ENCODE measurements at places on chromosomes 13 and 19.

- no peak for DNase-seq
Measured at GRCh38 chr19:56748378-56748777, 76.8 kb upstream of the ZNF835 start.

GRCh38 chr19:7575434-7576040, 20.1 kb upstream of the CAMSAP3 start:
- no peak for DNase-seq

DNA sequence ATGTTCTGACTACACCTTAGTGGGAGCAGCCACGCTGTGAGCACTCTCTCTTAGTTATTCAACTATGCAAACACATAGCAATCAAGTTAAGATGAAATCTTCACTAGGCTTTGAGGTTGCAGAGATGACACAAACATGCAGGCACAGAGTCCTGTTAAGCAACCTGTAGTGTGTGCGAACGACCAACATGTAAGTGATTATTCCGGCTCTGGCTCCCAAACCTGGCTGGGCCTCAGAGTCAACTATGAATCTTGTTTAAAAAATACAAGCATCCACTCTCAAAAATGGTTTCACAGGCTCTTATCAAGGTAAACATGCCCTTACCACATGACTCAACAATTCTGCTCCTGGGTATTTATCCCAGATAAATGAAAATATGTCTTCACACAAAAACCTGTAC, 91.4 kb downstream of the IRS2 start:
- DNase-seq = no peak

DNA sequence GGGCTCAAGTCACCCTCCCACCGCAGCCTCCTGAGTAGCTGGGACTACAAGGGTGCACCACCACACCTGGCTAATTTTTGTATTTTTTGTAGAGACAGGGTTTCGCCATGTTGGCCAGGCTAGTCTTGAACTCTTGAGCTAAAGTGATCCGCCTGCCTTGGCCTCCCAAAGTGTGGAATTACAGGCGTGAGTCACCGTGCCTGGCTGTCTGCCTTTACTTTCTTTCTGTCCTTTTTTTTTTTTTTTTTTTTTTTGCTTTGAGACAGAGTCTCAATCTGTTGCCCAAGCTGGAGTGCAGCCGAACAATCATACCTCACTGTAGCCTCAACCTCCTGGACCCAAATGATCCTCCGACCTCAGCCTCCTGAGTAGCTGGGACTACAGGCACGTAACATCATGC, 25.0 kb upstream of the OR1M1 start:
- DNase-seq = no peak

GRCh38 chr19:18901491-18901890, 5.5 kb upstream of the CERS1 start:
- DNase-seq = no peak

DNA sequence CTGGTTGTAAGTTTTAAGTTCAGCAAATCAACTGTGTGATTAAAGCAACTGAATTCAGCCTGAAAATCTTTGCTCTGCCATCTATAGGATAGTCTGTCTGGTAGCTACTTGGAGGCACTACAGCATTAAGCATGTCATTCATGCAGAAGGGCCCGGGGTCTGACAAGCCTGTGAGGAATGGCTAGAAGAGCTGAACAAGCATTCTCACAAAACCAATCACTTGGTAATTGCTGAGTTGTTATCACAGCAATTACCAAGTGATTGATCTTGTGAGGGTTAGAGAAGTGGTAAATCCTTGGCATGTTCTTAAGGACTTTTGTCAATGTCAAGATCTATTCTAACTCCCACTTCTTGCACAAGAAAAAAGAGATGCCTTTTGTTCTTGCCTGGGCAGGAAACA, 356.1 kb downstream of the FGF14 start:
- DNase-seq = no peak

GRCh38 chr13:112725346-112726015, 35.6 kb downstream of the ATP11A start:
- DNase-seq = no peak

- no peak for DNase-seq
Measured at GRCh38 chr13:91136806-91137205, 210.7 kb upstream of the MIR17HG start.

- no peak for DNase-seq
Measured at GRCh38 chr19:47697863-47698609, 15.2 kb upstream of the EHD2 start.

DNA sequence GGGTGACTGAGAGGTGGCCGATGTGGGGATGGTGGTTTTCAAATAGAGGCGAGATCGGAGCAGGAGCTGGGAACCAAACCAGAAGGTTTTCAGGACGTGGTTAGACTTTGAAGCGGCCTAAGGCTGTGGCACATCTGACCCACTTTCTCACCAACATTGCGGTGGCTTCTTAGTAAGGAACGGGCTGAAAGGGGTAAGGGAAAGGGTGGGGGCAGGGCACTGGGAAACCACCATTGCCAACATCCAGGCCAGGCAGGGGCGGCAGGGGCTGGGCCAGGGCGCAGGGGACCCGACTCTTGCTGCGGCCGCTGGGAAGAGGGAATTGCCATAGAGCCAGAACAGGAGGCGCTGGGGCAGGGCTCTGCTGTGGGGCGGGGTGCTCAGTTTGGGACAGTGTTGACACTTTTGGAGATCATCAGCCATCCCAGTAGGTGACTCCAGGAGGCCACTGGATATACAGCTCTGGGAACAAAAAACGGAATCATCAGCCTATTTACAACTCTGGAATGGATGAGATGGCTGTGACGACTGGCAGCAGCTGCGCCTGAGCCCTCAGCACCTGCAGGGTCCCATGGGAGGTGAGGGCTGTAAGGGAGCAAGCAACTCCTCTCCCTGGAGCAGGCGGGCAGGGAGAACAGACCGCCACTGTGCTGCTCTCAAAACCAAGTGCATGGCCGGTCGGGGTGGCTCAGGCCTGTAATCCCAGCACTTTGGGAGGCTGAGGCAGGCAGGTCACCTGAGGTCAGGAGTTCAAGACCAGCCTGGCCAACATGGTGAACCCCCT, 52.2 kb downstream of the IRS2 start:
- no peak for DNase-seq

GRCh38 chr13:59963383-59963782, 200.3 kb downstream of the DIAPH3 start:
- DNase-seq = no peak

DNA sequence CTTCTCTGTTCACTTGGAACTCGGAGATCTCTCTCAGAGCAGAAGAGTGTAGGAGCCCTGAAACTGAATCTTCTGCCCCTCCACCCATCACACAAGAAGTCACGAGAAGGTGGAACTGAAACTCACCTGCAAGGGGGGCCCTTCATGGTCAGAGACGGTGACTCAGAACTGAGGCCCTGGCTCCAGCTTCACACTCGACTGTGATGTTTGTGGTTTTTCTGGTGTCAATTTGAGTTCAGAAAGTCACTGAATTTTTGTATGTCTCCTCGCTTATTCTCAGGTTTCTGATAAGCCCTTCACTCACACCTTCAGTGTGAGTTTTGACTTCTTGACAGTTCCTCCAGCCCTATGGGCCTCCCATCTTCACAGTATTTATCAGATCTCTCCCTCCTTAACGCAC, 23.1 kb downstream of the SIGLEC5 start:
- DNase-seq = no peak

GRCh38 chr19:49567861-49568441, 12.4 kb downstream of the NOSIP start:
- no peak for DNase-seq

GRCh38 chr13:44927968-44928367, 61.3 kb downstream of the NUFIP1 start:
- no peak for DNase-seq

GRCh38 chr13:43895940-43896339, 16.2 kb downstream of the LACC1 start:
- no peak for DNase-seq

DNA sequence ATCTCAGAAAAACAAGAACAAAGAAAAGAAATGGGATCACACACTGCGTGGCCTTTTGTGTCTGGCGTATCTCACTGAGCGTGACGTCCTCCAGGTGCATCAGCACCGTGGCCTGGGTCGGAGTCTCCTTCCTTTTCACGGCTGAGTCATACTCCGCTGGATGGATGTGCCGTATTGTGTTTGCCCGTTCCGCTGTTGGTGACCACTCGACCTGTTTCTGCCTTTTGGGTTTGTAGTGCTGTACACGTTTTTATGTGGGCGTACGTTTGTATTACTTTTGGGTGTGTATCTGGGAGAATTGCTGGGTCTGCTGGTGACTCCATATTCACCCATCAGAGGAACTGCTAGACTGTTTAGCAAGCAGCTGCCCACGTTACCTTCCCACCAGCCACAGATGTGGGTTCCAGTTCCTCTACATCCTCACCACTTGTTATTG, 11.4 kb downstream of the ARID3A start:
- DNase-seq = no peak

- DNase-seq = no peak
Measured at GRCh38 chr13:43934273-43934672, 54.6 kb downstream of the LACC1 start.

- no peak for DNase-seq
Measured at GRCh38 chr13:42484386-42484785, 89.6 kb upstream of the TNFSF11 start.

DNA sequence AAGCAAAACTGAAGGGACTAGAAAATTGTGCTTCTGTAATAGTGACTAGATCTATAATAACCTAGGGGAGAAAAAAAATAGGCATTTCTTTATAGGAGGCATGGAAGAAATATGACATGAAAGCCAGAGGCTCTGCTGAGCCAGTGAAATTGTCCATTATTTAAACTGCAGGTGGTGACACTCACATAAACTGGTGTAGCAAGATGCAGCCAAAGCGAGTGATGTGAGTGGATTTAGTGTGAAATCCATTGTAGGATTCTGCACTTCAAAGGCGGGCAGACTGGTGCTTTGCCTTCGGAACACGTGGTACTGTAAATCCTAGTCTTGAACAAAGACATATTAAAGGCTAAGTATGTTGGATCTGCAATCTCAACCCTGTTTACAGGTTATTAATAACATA, 361.9 kb downstream of the TBC1D4 start:
- no peak for DNase-seq

DNA sequence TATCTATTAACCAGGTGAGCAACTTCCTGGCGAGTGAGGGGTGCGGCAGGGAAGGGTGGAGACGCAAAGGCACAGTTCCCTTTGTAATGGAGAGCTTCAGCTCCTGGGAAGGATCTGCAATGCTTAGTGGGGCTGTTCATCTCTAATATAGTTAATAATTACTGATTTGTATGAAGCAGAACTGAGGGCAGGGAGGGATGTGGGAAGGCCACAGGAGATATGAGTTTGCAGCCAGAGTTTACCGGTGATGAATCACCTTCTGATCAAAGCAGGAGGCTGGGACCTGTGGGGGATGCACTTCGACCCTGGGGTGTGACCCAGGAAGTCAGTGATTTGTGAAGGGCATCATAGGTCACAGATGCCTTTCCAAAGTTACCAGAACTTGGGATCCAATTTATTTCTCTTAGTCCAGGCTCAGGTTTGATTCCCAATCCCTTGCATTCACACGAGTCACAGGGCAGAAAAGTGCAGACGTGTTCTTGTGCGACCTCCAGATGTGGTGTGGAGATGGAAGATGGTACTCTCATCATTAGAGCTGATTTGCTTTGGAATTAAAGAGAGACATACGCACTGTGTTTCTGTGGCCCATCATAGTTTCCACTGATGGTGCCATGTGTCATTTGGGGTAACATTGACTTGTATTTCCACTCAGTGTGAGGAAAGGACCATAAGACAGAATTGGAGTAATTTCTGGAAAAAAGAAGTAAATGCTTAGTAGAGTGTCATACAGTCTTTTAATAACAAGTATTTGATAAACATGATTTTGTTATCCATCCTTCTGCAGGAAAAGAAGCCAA, 55.0 kb downstream of the LRCH1 start:
- DNase-seq = no peak

- no peak for DNase-seq
Measured at GRCh38 chr13:110471833-110472162, 89.7 kb downstream of the RAB20 start.

DNA sequence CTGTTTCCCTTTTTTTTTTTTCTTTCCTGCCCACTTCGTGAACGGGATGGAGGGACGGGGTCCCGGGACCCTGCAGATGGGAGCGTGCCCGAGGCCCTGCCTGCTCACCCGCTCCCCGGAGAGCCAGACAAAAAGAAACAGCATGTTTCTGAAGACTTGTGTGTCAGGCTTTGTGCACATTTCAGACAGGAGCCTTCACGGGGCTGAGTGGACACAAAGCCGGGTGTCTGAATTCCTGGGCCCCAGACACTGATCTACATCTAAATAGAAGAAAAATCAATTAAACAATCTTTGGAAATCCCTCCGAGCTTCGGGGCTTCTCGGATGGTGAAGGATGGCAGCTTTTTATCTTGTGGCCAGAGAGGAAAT, 4.2 kb downstream of the PGPEP1 start:
- no peak for DNase-seq

DNA sequence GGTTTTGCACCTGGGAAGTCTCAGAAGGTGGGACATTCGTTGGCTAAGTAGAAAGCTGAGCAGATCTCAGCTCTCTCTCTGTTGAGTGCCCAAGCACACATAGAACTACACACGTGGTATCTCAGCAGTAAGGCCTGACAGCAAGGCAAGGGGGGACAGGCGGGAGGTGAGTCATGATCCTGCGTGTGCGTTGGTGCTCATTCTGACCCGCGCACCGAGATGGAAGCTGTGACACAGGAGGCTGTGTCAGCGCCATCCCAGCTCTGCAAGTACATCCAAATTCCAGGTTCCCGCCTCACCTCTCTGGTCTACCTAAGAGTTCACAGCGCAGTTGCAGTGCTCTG, 135.7 kb downstream of the USP12 start:
- no peak for DNase-seq

GRCh38 chr19:28537896-28538295, 675.1 kb downstream of the UQCRFS1 start:
- DNase-seq = no peak

- no peak for DNase-seq
Measured at GRCh38 chr19:17302391-17303166, 646 bp downstream of the ABHD8 start.

DNA sequence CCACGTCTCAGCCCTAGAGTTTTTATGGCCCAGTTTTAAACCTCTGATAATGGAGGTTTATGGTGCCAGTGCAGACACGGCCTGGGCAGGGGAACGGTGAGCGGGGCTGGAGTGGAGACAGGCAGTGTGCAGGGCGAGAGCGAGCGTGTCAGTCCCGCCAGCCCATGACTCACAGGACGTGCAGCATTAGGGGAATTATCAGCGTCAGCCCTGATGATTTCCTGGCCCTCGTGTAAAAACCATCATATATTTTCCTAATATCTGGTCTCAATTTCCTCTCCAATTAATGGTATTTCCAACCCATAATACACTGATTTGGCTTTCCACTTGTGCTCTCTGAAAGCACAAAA, 104.6 kb upstream of the VSTM2B start:
- DNase-seq = no peak

Measured in stimulated activated CD8-positive, alpha-beta memory T cell treated with anti-CD3 and anti-CD28 coated beads, Interleukin-15, amount 100 ng/mL, for 4 hours (primary cell).